Hypothalamus (tissue), 51 donors: ENCODE measurements at places on chromosomes 6 and 20.

- no peak for DNase-seq
These were observed 13.4 kb upstream of the RNF182 start for GRCh38 chr6:13911337-13911736.

DNA sequence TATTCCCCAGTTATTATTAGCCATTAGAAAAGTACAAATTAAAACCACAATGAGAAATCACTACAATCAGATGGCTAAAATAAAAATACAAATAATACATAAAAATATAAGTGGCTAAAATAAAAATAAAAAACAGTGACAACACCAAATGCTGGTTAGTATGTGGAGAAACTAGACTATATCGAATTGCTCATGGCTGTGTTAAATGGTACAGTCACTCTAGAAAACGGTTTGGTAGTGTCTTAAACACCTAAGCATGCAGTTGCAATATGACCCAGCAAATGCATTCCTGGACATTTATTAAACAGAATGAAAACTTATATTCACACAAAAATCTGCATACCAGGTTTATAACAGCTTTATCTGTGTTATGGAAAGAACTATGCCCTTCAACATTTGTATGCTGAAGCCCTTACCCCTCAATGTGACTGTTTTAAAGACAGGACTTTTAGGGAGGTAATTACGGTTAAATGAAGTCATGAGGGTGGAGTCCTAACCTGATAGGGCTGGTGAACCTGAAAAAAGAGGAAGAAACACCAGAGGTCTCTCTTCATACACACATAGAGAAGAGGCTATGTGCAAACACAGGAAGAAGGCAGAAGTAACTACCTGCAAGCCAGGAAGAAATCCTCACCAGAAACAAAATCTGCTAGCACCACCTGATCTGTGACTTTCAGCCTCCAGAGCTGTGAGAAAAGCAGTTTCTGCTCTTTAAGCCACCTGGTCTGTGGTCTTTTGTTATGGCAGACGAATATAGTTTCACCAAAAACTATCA is 84.9 kb downstream of the ASCC3 start:
- DNase-seq: no peak

DNA sequence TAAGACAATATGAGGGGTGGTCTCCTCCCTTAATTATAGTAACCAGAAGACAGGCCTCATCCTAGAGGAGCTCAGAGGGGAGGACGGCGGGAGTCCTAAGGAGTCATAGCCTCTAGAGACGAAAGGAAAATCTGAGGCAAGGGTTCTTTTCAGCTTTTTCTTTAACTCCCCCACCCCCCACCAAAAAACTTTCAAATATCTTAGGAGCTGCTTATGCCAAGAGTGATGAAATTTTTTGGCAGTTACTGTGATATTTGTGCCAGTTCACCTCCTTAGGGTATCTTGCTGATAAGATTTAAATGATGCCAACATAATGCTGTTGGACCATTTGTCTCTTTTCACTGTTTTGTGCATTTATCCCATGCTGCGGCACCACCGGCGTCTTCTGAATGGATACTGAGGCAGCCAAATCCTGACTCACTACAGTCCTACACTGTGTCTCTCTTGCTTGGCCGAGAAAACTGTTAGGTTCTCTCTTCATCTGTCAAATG is 44.5 kb upstream of the DSE start:
- DNase-seq: no peak

DNA sequence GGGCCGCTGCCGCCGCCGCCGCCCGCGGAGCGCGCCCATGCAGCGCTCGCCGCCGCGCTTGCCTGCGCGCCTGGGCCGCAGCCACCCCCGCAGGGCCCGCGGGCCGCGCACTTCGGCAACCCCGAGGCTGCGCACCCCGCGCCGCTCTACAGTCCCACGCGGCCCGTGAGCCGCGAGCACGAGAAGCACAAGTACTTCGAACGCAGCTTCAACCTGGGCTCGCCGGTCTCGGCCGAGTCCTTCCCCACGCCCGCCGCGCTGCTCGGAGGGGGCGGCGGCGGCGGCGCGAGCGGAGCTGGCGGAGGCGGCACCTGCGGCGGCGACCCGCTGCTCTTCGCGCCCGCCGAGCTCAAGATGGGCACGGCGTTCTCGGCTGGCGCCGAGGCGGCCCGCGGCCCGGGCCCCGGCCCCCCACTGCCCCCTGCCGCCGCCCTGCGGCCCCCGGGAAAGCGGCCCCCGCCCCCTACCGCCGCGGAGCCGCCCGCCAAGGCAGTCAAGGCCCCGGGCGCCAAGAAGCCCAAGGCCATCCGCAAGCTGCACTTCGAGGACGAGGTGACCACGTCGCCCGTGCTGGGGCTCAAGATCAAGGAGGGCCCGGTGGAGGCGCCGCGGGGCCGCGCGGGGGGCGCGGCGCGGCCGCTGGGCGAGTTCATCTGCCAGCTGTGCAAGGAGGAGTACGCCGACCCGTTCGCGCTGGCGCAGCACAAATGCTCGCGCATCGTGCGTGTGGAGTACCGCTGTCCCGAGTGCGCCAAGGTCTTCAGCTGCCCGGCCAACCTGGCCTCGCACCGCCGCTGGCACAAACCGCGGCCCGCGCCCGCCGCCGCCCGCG is 730 bp downstream of the INSM1 start:
- no peak for DNase-seq

- no peak for DNase-seq
These were observed 280.5 kb downstream of the SYNE1 start for GRCh38 chr6:152356662-152357061.

GRCh38 chr6:22326500-22326899 is 29.7 kb upstream of the PRL start:
- no peak for DNase-seq

DNA sequence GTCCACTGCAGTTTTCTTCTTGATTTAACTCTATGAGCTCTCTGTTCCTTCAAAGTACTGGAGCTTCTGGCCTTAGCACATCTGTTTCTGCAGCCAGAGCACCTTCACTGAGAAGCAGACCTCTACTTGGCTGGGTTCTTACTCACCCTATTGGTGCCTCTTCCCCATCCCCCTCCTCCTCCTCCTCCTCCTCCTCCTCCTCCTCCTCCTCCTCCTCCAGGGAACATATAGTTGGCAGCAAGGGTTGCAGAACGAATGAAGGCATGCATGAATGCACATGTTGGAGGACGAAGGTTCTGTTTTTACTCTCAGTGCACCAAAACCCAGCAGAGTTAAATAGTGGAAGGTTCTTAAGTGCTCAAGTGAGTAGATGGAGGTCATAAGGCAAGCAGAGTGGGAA is 141.0 kb upstream of the ESR1 start:
- no peak for DNase-seq

GRCh38 chr6:109202409-109203264 is 107.3 kb downstream of the CEP57L1 start:
- no peak for DNase-seq

DNA sequence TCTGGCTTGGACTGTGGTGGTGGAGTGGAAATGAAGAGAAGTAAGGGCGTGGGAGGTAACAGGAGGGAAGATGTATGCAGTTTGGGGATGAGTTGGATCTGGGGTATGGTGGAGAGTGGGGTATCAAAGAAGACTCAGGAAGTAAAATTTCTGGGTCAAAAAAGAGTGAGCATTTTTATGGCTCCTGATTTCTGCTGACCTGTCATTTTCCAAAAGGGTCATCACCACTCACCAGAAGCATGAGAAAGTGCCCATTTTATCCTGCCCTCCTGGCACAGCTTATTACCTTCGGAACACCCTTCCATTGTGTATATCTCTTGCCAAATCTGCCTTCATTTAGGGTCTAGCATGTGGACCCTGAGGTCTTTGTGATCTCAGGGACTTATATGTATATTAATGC is 17.3 kb downstream of the TOX2 start:
- DNase-seq: no peak

DNA sequence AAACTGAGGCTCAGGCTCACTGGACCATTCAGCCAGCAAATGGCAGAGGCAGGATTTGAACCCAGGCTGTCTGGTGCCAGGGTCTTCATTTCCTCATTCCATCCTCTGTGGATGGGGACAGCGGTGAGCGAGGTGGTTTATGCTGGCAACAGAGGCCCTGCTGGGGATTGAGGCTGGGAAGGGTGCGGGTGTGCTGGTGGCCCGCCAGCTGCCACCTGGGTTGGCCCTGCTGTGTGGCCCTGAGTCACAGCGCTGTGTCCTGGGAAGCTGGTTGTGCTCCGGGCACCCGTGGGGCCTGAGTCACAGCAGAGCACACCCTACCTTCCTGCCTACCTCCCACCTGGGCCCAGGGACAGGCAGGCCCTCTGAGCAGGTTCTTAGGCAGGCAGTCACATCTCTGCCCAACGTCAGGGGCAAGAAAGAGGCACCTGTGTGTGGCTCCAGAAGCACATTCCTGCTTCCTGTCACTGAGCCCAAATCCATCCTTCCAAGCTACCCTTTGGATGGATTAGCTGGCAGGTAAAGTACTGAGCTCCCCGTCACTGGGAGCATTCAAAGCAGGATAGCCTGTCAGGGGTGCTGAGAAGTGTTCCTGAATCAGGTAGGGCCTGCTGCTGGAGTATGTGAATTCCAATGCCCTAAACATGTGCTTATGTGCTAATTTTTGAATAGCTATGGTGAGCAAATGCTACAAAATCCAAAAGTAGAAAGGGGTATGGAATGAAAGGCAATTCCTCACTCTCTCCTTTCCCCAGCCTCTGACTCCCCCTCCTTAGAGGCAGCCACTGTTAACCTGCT is 53.9 kb downstream of the CEBPB start:
- no peak for DNase-seq

DNA sequence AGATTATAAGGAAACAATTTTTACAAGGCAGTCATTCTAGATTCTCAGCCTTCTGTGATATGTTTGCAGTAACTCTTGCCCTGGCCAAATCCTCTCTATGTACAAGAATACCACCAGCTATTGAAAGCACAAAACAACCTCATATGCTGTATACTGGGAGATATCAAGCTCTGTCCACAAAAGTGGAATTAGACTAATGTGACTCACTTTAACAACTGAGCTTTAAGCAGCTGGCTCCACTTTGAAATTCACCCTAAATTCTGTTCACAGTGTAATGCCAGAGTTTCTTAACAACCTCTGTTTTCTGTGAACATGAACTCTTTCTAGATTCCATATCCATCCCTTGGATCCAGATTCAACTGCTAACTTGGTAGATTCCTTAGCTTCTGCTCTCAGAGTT is 47.6 kb downstream of the CHD6 start:
- DNase-seq: no peak

DNA sequence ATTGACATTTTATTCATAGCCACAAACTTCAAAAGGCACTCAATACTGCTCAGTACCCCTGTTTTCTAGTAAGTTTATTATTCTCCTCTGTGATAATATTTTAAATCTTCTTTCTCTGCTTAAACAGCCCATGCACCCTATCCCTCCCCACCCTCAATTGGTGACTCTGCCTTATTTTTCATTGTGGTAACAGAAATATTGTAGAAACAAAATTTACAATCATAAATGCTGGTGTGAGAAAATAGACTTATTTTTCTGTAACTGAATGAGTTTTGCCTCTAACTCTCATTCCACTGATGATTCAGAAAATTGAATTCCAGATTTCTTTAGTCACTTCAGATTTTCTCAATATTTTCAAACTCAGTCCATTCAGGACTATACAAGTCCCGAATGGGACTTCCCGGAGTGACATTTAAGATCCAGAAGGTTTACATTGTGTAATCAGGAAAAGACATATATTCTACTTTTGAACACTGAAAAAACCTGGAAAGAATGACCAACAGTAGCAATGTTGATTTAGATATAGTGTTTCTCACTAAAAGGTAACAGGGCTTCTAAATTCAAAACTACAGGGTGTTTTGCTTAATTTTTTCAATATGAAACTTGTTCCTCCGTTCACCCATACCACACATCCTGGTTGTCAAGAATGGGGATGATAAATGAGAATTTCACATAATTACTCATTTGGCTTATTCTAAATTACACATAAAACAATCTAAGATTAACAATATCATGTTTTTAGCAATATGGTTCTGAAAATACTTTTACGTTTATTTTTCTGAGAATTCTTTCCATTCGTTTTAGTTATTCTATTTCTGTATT is 34.8 kb upstream of the UST start:
- no peak for DNase-seq

DNA sequence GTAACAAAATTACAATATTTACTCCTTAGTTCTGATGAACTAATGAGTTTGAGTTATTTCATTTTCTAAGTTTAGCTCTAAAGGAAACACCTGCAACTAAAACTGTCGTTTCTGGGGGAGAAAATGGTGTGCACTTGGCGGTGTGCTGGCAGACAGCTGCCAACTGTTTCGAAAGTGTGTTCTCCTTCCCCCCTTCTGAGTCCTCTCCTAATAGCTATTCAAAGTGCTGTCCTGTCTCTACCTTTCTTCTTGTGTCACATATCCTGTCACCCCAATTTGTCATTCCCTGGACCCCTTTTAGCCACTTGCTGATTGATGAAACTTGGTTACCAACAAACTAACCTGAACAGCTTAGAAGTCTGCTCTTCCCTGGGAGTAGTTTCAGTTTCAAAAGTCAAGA is 4.9 kb upstream of the UBE2J1 start:
- DNase-seq: no peak

DNA sequence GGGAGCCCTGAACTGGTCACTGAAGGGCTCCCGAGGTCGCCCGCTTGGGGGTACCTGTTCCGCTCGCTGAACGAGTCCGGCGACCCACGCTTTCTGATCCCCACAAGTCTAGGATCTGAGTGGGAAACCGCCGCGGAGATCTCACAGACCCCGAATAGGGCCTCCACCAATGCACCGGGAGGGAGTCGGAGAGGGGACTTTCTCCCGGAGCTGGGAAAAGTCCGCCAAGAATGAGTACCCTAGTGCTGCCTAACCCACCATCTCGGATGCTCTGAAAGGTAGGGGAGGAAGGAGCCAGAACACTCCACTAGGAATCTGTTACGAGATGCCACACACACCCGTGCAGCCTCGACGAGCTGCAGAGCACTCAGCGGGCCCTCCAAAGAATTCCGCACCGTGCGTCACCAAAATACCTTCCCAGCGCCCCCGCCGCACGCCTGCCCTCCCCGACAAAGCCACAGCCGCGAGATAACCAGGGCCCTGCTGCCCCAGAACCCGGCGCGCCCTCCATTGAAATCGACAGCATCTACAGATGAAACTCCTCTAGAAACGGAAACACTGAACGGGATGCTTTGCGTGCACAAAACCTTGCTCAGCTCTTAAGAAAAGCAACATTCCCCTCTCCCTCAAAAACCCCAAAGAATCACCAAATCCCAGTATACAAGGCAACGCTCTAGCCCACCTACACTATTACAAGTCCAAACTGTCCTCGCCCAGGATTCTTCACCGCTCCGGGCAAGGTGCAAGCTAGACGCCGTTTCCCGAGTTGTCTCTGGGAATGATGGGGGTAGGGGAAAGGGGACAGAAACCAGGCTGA is 686 bp downstream of the COL12A1 start:
- DNase-seq: no peak

DNA sequence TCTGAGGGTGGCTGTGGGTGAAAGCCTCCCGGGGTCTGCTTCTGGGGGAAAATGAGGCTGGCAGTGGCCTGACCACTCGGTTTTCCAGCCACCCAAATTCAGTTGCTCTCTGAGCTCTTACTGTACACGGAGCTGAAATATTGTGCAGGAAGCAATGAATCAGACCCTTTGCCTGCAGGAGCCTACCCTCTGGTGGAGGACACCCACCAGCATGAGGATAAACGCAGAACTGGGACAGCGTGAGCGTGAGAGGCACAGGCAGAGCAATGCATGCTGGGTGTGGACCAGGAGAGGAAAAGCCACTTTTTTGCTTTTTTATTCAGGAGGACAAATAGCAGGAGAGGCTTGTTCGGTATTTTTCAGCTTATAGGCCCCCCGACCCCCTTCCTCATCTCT is 298.0 kb downstream of the QKI start:
- DNase-seq: no peak
